ENCODE measurements at places on chromosomes 5 and 9.

DNA sequence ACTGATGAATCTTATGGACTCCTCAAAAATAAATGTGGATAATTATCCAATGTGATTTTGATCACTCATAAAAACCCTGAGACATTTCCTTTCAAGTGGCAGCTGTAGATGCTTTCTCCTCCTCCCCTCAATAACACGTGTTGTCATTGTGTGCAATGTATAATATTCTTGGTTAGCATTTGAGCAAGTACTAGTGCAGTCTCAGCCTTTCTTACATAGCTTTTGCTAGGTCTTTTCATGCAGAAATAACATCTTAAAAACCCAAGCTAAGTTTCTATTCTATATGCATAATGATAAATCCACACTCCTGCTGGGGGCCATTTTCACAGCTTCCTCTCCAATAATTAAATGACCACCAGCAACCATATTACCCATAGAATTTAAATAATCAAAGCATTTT, 1835.2 kb upstream of the NUDT12 start:
- DNase-seq, result no peak

GRCh38 chr9:87569008-87569509, 71.4 kb downstream of the DAPK1 start:
- no peak for DNase-seq

GRCh38 chr5:95862671-95863382, 40.3 kb upstream of the GLRX start:
- DNase-seq, result no peak

DNA sequence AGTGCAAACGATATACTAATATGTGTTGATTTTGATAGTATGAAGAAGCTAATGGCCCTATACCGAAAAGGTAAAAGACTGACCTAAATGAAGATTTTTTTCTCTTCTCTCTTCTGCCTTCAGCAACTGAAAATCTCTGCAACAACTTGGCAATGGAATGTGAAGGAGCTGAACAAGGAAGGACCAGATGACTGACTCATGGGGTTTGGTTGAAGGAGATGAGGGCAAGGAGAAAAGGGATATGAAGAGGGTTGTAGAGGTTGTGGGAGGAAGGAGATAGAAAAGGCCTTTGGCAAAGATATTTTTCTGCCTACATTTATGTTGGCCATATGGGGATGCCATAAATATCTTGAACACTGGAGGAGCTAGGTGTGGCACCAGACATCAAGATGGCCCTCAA, 129.7 kb upstream of the CHD1 start:
- no peak for DNase-seq

DNA sequence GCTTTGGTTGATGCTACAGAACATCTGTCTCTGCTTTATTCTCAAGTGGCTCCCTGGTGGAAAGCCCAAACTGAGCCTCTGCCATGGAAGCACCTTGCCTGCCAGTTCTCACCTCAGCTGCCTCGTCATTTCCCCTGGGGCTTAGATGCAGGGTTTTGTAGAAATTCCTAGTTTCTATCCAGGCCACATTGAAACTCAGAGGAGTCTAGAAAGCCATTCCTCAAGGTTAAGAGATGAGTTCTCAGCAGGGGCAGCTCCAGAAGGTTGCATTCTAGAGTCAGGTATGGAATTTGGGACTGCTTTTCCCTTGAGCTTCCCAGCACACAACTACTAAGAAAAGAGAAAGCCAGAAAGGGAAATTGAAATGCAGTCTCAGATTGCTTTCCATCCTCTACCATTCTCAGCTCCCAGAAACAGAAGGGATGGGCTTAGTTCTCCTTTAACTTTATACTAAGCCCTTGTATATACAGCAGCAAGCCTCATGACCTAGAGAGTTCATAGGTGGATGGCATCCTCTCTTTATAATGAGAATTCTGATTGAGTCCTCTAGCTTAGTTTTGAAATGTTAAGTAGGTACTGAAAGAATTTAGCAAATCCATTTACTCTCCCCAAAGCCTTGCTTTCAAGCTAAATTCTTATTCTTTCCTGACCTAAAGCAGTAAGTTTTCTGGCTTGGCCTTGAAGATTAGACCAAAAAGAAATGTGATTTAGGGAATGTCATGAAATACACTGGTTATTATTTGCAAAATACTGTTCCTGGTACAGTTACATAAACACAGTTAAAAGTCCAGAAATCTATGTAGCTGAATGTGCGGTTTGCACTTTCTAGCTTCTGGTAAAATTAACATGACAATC, 66.0 kb upstream of the MEF2C start:
- DNase-seq, result no peak

GRCh38 chr5:179769796-179770195, 24.0 kb upstream of the LTC4S start:
- DNase-seq, result no peak

- no peak for DNase-seq
Measured at GRCh38 chr5:107513337-107514085, 157.2 kb downstream of the EFNA5 start.
